Hepatocyte (in vitro differentiated cells): ENCODE measurements at places on chromosomes 4 and X.

DNA sequence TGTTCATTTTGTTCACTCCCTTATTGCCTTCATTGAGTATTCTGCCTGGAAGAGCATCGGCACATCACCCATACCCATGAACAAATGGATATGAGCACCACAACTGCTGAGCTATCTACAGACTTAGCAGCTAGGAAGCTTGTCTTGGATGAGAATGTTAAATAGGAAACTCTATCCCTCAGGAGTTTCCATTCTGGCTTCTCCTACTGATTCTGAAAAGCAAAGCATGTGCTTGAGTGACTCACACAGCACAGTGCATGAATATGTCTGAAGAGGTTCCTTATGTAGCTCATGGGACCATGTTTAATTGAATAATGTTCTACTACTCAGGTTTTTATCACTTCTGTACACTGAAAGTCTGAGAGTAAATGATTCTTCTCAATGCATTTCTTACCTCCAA is 57.3 kb upstream of the MXRA5 start:
- no peak for DNase-seq

GRCh38 chr4:96753216-96753615 is 913.3 kb downstream of the PDHA2 start:
- DNase-seq: no peak

DNA sequence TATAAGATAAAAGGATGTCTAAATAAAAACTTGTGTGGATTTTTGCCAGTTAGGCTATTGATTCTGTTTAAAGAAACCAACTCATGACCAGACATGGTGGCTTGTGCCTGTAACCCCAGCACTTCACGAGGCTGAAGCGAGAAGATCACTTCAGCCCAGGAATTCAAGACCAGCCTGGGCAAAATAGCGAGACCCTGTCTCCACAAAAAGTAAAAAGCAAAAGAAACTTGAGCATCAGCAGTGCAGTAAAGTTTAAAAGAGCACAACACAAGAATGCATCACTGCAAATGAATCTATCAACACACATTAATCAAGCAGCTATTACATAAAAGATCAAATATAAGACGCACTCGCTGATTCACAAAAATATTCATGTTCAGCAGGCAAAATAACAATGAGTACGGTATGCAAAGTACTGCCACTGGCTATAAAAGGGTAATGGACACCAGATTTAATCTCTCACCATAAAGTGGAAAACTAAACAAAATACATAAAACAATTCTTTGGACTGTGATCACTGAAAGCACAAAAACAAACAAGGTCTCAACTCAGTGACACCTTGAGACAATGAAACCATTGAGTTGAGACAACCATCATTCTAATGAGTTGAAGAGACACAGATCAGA is 41.3 kb downstream of the LRBA start:
- DNase-seq: no peak

DNA sequence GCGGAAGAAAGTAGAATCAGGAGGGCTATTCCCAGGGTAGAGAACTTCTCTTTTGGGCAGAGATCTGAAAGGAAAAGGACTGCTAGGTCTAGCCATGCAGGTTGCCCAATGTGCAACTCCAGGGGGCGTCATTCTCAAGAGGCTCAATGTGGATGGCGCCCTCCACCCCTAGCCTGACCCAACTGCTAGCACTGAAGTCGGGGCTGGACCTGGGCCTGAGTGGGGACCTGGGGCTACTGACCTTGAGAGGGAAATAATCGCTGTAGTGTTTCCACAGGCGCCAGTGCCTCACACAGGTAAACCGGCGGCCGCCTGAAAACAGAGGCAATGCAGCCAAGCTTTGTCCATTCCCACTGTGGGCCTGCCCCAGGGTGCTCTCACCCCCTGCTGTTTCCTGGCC is 6.1 kb downstream of the AWAT2 start:
- DNase-seq: no peak

DNA sequence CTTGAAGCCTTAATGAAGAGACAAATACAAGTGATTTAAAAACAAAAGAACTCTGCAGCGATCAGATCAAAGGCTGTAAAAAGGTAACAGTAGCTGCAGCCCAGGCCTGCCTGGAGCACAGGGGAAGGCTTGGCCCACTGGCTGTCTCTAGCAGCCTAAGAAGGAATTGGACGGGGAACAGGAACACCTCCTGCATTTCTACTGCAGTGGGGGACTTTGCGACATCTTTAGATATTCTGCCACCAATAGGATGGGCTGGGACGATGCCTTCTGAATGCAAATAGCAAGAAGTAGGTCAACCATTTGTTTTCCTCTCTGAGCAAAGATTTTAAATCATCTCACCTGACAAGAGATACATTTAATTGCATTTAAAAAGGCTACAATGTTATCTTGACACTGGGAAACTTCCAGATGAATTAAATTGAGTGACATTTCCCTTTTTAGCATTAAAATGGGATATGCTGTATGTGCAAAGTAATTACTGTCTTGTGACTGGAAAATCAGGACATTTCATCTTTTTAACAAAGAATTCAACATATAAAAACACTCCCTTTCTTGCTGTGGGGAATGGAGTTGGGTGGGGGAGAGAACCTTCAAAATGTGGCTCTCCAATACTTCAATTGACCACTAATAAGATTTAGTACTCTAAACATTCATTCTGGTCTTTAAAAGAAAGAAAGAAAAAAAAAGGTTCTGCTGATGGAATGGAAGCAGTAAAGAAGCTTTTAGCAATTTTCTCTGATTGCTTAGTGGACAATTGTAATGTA is 70.0 kb downstream of the NYX start:
- no peak for DNase-seq

DNA sequence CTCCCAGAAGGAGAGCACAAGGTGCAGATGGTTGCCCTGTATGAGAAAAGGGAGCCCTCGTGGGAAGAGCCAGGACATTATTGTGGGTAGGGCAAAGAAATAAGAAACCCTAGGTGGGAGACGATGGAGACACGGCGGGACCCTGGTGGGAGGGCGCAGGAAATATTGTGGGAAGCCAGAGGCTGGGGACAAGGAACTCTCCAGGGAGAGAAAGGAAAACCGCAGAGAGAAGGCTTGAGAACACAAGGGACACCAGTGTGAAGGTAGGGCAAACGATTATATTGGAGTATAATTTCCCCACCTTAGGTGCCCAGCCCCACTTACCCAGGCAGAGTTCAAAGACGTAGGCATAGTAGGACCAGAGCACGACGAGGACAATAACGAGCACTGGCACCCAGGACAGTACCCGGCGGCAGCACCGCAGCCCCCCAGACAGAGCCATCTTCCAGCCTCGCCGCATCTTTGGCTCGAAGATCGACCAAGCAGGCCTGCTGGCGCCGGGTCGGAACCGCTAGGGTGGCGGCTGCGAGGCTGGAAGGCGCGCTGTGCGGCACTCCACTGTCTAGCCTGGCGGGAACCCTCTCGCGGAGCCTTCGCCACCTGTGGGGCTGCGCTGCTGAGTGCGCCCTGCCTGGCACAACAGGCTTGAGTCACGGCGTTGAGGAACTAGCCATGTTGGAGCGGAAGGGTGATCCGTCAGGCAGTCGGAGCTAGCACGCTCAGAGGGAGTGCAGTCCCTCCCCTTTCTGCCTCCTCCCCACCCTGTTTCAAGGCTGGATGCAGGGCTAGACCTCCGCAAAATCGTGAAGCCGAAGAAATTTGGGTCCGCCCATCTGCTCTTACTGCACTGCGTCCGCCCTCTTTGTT is at the start of gene ZDHHC15:
Gene ZDHHC15, minus strand, starts transcription at position 473 of the 867 bp plus-strand sequence. Its CDS starts 13 bp downstream, at position 460.
- peak; percentile 62 for DNase-seq

- DNase-seq: no peak
These were observed 19.7 kb downstream of the SLAIN2 start for GRCh38 chr4:48361012-48361400.

DNA sequence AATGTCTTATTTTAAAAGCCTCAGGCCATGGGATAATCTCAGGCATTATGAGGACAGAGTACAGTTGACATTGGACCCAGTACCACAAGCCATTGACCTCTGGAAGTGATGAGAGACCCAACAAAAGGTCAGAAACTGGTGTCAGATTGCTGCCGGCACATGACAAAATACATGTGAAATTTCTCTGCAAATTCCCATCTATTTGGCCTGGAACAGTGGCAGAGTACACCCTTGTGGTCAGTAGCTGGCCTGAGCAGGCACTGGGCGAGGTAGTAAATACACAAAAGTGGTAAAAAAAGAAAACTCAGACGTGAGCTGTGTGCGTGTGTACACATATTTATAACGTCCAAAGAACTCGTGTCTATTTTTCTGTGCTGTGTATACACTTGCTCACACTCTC is 155.5 kb downstream of the DHX15 start:
- no peak for DNase-seq

- DNase-seq: no peak
These were observed 16.8 kb downstream of the MID1 start for GRCh38 chrX:10603612-10604011.

- peak; percentile 13 for DNase-seq
These were observed 277.1 kb upstream of the PRKX start for GRCh38 chrX:3990569-3990968.

DNA sequence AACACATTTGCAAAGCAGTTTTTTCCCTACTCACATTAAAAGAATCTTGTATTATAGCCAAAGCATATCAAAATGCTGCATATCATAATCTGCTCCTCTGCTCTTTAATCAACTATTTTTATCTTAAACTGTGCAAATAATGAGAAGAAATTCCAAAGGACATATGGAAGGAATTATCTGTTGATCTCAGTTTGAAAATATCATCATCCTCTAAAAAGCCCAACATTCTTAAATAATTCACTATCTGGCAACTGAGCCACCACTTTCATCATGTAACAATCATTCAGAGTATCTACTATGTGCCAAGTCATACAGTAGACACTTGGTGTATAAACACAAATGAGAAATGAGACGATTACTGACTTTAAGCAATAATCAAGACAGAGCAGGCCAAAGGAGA is 63.0 kb downstream of the PRSS12 start:
- DNase-seq: no peak

GRCh38 chr4:24229978-24230377 is 340.1 kb upstream of the PPARGC1A start:
- no peak for DNase-seq

GRCh38 chrX:87873347-87873941 is 355.8 kb downstream of the KLHL4 start:
- DNase-seq: peak; percentile 10

- no peak for DNase-seq
These were observed 176.3 kb upstream of the PITX2 start for GRCh38 chr4:110799211-110799610.

DNA sequence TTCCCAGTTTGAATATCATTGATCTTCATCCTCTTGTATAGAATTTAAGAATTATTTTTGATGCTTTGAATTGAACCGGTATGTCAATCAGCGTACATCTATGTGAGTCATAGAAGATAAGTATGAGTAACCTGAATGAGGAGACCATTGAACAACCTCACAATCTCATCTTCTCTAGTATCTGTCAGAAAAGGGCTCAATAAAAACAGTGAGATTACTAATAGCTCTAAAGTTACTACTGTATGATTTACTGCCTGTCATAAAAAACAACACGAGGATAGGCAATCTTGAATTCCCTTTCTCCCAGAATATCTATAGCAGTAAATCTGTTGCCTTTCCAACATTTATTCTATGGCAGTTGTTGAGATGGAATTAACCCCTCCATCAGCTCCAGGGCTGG is 36.1 kb downstream of the PHOX2B start:
- DNase-seq: no peak

GRCh38 chr4:1583051-1583785 is 100.9 kb downstream of the FAM53A start:
- no peak for DNase-seq

DNA sequence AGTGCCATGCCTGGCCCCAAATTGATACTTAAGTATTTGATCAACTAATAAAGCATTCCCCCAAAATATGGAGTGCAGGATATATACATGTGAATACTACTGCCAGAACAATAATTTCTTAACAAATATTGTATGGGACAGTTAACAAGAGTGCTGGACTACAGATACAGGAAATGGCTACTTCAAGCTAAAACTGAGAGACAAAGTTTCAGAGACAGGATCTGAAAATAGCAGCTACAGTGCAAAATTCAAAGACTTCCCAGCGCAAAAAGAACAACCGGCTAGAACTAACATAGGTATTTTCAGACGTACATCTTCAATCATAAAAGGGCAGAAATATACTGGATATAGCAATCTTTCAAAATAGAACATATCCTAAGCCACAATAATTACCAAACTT is 6.3 kb downstream of the ATRX start:
- DNase-seq: no peak

DNA sequence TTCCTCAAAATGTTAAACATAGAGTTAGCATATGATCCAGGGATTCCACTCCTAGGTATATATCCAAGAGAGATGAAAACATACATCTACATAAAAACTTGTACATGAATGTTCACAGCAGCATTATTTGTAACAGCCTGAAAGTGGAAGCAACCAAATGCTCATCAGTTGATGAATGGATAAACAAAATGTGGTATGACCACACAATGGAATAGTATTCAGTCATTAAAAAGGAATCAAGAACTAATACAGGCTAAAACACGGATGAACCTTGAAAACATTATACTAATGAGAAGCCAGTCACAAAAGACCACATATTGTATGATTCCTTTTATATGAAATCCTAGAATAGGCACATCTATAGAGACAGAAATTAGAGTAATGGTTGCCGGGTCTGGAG is 42.7 kb upstream of the IQSEC2 start:
- no peak for DNase-seq

- DNase-seq: no peak
These were observed 329.7 kb downstream of the EPHA5 start for GRCh38 chr4:65340382-65341109.

DNA sequence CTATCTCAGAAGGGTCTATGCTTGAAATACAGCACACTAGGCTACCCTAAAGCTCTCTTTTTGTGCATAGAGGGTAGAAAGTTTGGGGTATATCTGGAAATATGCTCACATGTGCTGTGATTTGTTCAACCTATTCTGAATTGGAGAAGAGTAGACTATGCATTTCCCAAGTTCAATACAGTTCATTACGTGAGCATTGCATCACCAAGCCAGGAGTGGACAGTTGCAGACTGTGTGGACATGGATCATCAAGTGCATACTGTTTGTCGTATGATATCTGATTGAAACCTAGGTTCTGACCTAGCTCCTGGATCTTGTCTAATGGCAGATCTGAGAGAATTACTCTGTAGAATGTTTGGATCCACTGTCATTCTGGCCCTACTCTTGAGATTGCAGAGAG is 161.1 kb downstream of the FRAS1 start:
- DNase-seq: no peak

GRCh38 chr4:38023347-38024205 is 63.4 kb downstream of the PTTG2 start:
- DNase-seq: no peak
